Umbilical cord (tissue), 2 donors: ENCODE measurements at places on chromosomes 1 and 21.

DNA sequence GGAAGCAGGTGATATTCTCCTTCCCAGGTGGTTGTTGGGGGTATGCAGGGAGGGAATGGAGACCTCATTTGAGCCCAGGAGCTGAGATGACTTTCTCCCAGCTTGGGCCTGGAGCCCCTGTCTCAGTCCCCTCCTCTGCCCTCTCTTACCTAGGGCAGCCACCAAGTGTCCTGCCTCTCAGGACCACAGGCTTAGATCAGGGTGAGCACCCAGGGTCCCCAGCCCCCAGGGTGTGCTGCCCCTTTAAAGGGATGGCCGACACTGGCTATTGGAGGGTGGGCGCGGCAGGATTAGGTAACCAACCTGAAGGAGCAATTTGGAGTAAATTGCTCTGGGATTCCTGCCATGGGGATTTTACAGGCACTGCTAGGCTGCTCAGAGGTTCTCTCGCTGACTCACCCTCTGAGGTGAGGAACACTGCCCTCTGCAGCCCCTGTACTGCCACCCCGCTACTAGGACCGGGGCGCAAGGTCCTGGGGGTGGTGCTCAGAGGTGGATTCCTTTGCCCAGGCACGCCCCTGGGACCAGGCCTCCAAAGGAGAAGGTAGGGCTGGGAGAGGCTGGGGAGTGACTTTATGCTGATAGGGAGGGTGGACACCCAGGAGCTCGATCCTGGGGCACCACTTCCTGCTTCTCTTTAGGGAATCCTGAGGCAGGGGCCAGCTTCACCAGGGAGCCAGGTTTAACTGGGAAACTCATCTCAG is 1.5 kb downstream of the RPS6KA1 start:
- DNase-seq = peak; percentile 32

- no peak for DNase-seq
Observed at GRCh38 chr1:9778905-9779304, 44.9 kb downstream of the CLSTN1 start.

GRCh38 chr1:231850786-231851185 is 224.2 kb downstream of the DISC1 start:
- no peak for DNase-seq

DNA sequence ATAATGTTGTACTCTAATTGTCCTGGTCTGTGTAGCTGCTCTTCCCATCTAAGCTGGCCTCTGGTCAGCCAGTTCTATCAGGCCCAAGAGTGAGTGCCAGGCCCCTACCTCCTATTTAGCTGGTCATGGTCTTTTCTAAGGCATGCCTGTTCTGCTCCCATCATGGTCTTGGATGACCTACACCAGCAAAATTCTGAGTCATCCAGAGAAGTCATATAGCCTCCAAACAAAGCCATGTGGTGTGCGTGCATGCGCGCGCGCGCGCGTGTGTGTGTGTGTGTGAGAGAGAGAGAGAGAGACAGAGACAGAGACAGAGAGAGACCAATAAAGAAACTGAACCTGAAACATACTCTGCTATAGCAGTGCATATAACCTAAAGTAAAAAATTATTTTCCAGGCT is 254.4 kb downstream of the BRINP2 start:
- no peak for DNase-seq

GRCh38 chr21:18931237-18931636 is 527.7 kb upstream of the TMPRSS15 start:
- no peak for DNase-seq

GRCh38 chr1:32128964-32129363 is 21.1 kb downstream of the KPNA6 start:
- no peak for DNase-seq

- no peak for DNase-seq
Observed at GRCh38 chr1:156935505-156936128, 15.2 kb downstream of the LRRC71 start.

DNA sequence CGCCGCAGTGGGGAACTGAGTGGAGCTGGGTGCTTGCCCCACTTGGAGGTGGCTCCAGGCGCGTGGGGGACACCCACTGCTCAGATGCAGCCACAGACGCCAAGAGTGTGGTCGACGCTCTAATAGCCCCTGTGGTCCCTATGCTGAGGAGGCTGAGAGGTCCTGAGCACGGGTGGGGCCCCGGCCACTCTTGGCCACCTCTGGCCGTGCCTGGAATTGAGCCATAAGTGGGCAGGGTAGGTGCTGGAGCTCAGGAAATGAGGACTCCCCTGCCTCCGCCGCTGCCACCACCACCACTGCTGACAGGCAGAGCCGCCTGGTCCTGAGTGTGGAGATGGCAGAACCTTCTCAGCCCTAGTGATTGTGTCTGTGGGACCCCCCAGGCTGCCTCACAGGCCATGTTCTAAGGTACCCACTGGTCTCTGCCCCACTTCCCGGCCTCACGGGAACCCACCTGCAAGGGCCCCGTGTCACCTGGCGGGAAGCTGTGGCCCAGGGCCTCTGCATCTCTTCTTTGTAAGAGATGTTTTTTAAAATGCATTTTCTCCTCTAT is 34.6 kb upstream of the DIP2A start:
- no peak for DNase-seq

GRCh38 chr1:209368864-209369598 is 214.5 kb upstream of the CAMK1G start:
- peak; percentile 93 for DNase-seq

DNA sequence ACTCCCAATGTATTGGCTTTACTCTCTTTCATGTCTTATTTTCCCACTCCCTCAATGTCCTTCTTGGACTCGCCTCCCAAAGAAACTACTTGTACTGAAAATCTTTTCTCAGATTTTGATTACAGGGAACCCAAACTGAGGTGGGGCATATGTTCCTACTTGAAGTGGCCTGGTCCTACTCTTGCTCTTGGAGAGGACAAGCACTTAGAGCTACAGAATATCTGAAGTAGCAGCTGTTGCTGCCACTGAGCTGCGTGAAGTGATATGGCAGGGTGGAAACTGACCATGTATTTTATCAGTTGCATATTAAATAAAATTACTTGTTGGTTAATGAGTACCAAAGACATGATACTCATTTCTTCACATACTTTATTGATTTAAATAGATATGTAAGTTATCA is 129.5 kb downstream of the TSEN15 start:
- no peak for DNase-seq

- no peak for DNase-seq
Observed at GRCh38 chr21:17402937-17403336, 109.9 kb upstream of the CXADR start.

DNA sequence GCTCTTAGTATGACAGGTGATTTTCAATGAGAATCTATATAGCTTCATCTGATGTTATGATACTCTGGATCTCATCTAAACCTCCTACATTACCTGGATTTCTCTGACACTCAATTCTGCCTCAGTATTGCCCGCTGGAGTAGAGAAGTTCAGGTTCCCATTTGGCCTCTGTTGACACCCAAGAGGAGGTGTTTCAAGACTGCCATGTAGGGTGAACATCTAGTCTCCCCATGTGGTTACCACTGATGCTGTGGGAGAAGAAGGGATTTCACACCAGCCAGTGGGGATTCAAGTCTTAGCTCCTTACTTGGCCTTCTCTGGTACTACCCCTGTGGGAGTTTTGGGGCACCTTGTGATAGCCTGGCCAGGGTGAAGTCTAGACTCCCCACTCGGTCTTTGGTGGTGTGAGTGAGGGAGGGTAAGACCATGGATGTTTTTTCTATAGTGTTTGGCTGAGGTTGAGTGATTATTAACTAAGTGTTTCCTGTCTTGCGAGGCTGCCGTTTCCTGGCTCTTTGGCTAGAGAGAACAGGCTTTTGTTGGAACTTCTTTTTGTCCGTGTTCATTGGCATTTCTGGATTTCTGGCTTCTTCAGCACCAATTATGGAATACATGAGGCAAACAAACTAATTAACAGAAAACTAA is 90.7 kb downstream of the RHOU start:
- no peak for DNase-seq

DNA sequence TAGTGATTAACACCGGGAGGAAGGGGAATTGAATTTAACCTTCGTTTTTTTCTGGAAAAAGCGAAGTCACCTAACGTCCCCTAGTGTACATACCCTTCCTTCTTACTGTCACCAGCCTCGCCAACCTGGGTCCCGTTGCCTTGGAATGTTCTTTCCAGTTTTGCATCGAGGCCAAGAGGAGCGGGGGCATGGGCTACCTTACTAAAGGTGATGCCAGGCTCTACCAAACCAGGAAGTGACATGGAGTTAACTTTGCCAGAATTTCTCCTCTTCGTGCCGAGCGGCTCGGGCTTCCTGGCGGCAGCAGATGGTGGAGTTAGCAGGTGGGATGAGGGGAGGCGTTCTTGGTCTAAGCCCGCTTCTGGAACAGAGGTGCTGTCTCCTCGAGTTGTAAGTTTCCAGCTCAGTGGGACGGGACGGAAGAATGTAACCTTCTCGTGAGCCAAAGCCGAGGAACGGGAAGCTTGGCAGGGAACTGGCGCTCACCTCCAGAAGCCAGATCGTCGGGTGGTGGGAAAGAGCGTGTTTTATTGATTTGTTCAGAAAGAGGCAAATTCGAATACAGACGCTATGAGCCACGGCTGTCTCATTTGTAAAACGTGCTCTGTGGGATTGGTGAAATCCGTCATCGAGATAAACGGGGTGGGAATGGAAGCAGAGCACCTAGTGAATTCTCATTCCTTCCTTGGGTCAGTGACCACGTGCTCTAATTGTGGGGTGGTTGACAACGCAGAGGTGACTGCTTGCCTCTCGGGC is 486 bp downstream of the NIPAL3 start:
- no peak for DNase-seq

DNA sequence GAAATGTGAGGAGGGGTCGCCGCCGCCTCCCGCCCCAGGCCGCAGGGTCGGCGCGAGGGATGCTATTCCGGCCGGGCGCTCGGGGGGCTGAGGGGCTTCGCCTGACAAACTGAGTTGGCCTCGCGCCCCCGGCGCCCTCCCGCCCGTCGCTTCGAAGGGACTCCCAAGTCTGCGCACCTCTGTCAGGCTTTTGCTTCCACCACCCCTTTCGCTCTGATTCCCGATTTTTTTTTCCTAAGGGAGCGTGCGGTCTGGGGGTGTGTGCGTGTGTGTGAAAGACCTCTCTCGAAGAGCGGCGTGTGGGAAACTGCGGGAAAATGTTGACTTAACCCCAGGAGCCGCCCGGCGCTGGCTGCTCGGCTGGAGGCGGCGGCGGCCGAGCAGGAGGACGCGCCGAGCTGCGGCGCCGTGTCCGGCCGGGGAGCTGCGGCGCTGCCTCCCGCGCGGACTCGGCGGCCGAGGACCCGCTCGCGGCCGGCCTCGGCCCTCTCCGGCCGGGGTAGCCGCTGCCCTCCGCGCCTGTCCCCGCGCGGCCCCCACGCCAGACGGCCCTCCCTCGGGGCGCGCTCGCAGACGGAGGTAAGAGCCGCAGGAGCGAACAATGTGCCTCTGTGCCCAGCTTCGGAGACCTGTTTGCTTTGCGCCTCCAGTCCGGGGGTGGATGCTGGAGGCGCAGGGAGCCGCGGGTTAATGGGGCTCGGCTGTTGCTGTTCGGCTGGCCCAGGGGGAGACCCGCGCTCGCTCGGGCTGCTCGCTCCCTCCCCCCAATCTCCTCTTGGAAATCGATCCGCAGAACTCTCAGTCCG is 1.1 kb downstream of the ADGRL2 start:
- peak; percentile 60 for DNase-seq

DNA sequence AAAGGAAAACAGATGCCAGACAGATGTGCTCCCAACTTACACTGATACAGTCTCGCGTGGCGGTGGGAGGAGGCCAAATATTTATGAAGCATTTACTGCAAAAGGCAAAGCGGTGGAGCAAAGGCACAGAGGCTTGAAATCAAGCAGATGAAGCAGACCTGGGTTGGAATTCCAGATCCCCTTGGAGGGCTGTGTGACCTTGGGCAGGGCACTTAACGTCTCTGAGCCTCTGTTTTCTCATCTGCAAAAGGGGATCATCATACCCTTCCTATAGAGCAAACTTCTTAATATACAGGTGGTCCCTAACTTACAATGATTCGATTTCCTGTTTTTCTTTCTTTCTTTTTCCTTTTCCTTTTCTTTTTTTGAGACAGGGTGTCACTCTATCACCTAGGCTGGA is 54.1 kb downstream of the IGSF21 start:
- peak; percentile 39 for DNase-seq

DNA sequence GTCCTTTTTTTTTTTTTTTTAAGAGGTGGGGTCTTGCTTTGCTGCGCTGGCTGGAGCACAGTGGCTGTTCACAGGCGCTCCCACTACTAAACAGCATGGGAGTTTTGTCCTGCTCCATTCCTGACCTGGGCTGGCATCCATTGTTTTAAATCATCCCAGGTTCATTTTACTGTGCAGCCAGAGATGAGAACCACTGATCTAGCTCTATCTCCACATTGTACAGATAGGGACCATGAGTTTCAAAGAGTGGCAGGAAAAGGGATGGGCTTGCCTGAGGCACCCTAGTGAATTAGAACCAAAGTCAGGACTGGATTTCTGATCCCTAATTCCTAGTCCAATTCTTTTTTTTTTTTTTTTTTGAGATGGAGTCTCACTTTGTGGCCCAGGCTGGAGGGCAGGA is 7.2 kb upstream of the TMEM222 start:
- DNase-seq = no peak

DNA sequence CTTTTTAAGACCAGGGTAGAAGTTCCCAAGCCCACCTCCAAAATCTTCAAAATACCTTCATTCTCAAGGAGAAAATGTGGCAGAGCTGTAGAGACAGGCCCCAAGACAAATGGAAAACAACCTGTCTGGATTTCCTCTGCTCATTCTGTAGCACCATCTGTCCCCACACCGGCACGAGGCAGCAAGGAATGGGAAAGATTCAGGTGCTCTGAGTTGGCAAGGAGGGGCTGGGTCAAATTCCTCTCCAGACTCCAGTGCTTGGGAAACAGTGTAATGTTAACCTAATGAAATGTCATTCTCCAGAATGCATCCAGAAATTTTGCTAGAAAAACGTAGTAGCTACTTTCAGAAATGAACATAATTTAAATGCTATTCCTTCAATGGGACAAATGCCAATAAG is 9.3 kb downstream of the PABPC4 start:
- no peak for DNase-seq

DNA sequence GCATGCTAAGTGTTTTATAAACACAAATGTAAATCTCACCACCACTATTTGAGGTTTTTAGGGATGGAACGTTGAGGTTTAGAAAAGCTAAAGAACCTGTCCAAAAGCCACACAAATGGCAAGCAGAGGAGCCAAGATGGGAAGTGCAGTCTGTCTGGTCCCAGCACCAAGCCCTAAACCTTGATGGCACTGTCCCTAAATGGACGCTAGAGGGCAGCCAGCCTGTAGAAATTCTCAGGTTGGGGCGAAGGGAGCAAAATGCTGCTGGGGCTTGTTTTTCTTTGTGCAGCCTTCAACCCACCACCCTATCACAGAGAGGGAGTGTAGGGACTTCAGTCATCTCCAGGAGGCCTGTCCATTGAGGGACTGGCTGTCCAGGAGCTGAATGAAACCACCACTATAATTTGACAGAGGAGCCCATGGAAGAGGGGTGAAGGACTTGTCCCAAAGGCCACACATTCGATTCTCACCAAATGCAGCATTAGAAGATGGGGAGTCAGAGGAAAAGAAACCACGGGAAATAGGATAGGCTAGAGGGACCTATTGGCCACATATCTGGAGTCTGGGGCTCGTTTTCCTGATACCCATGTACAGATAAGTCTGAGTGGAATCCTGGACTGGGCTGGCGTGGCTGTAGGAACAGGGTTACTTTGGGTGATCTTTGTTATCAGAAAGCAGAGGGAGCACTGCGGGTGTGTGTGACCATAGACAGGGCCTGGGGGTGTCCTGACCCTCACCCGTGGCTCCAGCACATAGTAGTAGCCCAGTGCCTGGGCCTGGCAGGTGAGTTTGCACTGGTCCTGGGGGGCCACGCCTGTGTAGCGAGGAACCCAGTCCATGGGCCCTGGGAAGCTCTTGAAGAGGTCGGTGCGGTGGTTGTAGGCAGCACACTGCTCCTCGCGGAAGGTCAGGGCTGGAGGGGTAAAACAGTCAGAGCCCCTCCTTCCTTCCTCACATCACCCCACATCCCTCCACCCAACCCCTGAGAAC is 6.1 kb downstream of the ADAMTS4 start:
- DNase-seq = peak; percentile 76

GRCh38 chr1:158035976-158036583 is 42.6 kb downstream of the KIRREL1 start:
- no peak for DNase-seq
